ENCODE measurements at places on chromosomes 2 and 18.

GRCh38 chr2:143476336-143477087 is 347.3 kb downstream of the ARHGAP15 start:
- DNase-seq = no peak

- no peak for DNase-seq
These were observed 9.0 kb downstream of the PMAIP1 start for GRCh38 chr18:59908799-59909198.

GRCh38 chr18:34710458-34710914 is 388 bp downstream of the DTNA start:
- no peak for DNase-seq

- no peak for DNase-seq
These were observed 73.7 kb downstream of the SATB2 start for GRCh38 chr2:199384043-199384442.

- DNase-seq = no peak
These were observed 217.8 kb upstream of the NXPH2 start for GRCh38 chr2:138997856-138998517.

DNA sequence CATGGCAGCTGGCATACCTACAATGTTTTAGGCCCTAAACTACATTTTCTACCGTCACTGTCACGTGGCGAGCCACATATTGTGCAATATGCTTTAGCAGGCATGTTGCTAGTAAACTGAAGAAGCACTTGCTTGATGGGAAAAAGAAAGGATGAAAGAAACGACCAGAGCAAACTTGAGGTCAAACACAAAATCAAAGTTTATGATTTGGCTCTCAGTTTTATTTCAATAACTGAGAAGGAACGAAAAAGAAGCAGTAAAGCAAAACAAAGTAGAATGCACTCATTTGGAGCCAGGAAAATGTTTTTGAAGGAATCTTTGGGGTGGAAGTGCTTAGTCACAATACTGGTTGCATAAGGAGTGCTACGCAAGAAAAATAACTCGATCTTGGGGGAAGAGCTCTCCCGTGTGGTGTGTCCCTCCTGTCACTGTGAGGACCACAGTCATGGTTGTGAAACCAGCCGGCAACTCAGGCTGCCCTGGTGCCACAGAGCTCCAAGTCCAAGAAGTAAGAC is 349.8 kb downstream of the RBM43 start:
- DNase-seq = no peak

- DNase-seq = no peak
These were observed 168.6 kb downstream of the SS18 start for GRCh38 chr18:25921677-25922421.

- DNase-seq = no peak
These were observed 106.1 kb upstream of the HDAC4 start for GRCh38 chr2:239506961-239507360.

DNA sequence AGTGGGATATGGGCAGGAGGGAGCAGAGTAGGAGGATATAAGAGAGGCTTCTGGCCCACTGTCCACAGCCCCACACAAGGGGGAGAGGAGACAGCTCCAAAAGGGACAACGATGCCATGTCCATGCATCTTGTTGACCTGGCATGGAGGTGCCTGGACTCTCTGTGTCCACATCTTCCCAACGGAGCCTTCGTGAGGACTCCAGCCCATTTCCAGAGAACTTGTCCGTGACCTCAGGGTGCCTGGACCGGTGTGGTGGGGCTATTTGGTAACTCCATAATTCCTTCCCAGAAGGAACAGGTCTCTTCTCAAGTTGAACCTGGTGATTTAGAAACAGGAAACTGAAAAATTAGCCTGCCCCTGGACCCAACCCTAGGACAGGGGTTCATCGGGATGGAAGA is 133.9 kb downstream of the CYP26B1 start:
- DNase-seq = no peak

- DNase-seq = no peak
These were observed 9.1 kb downstream of the B3GNT2 start for GRCh38 chr2:62204998-62205496.

- DNase-seq = no peak
These were observed 76.7 kb upstream of the ZNF397 start for GRCh38 chr18:35164133-35164532.

DNA sequence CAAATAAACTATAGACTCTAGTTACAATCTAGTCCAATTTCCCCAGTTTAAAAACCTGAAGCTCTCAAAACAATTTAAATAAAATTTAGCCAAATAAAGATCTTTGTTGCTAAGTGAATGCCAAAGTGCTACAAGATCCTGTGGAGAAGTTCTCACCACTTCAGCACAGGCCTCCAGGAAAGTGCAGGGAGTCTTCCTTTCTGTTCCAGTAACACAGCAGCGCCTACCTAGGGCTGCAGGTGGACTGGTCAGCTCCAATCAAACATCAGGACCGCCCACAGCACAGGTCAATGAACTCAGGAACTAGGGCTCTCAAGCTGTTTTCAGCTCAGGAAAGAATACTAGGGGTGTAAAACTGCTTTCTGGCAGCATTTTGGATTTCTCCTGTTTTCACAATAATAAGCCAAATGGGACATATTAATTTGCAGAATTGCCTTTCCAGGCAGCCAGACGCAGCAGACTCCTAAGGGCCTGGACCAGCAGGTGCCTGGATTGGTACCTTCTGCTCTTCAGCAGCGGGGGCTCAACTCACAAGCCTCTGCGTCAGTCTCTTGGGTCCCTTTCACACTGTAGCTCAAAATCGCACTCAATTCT is 1.5 kb downstream of the FAM110C start:
- no peak for DNase-seq

DNA sequence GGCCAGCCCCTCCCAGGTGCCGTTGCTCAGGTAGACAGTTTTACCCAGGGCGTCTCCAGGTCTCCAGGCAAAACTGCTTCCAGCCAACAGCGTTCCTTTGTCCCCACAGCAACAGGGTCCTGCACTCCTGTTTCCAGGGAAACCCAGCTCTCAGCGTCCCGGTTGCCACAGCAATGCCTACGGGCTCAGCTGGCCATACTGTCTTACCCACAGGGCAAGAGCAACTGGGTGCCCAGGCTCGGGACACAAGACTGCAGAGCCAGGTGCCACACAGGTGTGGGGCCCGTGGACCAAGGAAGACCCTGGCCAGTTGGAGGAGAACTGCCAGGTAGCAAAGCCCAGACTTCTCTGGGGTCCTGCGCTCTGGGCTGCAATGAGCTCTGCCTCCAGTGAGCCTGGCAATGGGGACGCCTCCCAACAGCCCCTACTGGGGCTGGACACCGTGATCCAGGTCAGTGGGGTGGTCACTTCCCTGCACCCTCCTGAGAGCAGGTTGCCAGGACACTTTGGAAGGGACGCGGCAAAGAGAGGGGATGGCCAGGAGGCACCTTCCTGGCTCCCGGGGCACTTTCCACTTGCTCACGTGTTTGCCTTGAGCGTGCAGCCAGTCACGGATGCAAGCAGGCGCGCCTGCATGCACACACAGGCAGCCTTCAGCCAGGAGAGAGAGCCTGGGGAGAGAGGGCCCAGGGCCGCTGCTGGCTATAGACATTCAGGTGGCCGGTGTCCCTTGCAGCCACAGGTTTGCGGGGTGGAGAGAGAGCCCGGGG is at the start of gene CROCC2:
Gene CROCC2, plus strand, starts transcription at position 196 of the 770 bp plus-strand sequence. Its CDS starts 178 bp downstream, at position 374.
- DNase-seq = no peak

- no peak for DNase-seq
These were observed 33.7 kb downstream of the EHBP1 start for GRCh38 chr2:62738981-62739936.

- DNase-seq = peak; percentile 7
These were observed 51.0 kb downstream of the PSD4 start for GRCh38 chr2:113224647-113225236.

GRCh38 chr2:64910972-64911433 is 78.2 kb upstream of the SLC1A4 start:
- DNase-seq = no peak

Measured in NCI-H1092 treated with DMSO at 0.1 percent for 48 hours (cell line).